ENCODE measurements at places on chromosomes 5 and 9. TPM values are rescaled to one million over a fixed set of nuclear protein-coding genes. Genes with fewer than 3 reads are reported as not detected.

DNA sequence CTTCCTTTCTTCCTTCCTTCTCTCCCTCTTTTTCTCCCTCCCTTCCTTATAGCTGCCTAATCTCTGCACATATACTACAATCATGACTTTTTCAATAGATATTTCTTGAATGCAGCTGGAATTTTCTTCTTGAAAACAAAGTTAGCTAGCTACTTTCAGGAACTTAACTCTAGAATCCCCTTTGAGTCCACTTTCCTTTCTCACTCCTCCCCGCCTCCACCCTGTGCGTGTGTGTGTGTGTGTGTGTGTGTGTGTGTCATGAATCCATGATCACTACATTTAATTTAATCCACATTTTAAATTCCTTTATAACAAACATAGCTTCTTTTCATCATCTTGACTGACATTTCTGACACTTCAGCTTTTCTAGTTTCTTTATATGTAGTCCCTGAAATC is 167.5 kb upstream of the KLF9 start:
- no peak overlapping the region for H3K27ac ChIP-seq
- H3K27me3 ChIP-seq, result no peaks in the 10 kb centered on the region
- peaks cover 15% of the 10 kb centered on the region for H3K4me1 ChIP-seq
- H3K36me3 ChIP-seq, result no peaks in the 10 kb centered on the region
- H3K4me3 ChIP-seq, result no peak overlapping the region

- no peaks in the 10 kb centered on the region for H3K4me1 ChIP-seq
- no peak overlapping the region for H3K4me3 ChIP-seq
- no peaks in the 10 kb centered on the region for H3K36me3 ChIP-seq
- no peak overlapping the region for H3K27ac ChIP-seq
Observed at GRCh38 chr5:88398316-88398715, 129.7 kb upstream of the TMEM161B start.

DNA sequence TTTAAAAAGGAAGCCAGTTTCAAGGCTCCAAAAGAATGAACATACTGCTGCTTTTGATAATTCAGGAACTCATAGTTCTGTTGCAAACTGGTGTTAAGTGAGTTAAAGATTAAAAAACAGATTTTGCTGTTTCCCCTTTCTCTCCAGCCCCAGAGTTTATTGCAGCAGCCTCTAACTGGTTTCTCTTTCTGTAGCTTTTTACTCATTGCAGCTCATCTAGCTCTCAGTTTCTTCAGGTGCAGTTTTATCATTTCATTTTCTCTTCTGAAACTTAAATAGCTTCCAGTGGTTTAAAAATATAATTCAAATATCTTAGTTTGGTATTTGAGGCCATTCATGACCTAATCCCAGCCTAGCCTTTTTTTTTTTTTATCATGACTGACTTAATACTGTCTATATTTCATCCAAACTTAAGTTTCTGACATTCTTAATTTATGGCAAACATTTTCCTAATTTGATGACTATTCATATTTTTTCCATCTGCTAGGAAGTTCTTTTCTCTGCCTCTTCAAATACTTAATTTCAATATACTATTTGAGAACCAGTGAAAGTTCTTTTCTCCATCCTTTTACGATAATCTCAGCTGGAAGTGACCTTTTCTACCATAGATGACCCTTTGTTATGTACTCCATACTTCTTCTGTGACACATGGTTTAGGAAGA is 252.7 kb upstream of the GRIA1 start:
- DNase-seq, result no peak
- H3K4me1 ChIP-seq, result no peaks in the 10 kb centered on the region
- no peaks in the 10 kb centered on the region for H3K36me3 ChIP-seq
- no peaks in the 10 kb centered on the region for H3K27me3 ChIP-seq
- H3K27ac ChIP-seq, result no peak overlapping the region
- no peak overlapping the region for H3K4me3 ChIP-seq

DNA sequence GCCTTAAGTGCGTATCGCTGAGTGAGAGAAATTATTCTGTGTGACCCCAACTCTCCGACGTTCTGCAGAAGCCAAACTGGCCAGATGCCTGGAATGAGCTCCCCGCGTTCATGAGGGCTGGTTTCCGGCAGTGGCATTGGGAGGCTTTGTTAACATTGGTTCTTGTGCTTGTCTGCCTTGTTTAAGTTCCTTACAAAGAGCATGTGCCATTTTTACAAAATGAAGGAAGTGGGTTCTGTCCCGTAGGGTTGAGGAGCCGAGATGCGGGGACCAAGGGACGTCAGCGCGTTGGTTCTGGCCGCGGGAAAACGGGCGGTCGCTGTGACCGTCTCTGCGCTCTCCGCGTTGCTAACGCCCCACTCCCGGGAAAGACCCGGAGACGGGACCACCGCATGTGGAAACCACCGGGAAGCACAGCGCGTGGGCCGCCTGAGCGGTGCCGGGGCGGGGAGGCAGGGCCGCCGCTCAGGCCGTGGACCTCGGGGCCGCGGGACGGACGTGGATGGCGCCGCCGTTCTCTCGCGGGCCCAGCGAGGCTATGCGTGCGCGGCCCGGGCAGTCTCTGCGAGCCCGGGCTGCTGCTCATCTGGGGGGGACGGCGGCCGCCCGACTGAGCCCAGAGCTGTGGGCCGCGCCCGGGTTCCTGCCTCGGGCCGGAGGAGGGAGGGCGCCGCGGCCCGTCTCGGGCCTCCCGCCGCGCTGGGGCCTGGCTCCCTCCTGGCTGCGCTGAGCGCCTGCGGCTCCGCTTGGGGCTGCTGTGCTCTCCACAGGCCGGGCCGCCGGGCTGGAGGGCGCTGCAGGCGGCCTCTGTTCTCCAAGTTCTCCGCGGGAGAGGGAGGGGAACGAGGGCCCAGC is 13.4 kb downstream of the RABL6 start:
- DNase-seq, result peak; percentile 18
- no peak overlapping the region for H3K27ac ChIP-seq

DNA sequence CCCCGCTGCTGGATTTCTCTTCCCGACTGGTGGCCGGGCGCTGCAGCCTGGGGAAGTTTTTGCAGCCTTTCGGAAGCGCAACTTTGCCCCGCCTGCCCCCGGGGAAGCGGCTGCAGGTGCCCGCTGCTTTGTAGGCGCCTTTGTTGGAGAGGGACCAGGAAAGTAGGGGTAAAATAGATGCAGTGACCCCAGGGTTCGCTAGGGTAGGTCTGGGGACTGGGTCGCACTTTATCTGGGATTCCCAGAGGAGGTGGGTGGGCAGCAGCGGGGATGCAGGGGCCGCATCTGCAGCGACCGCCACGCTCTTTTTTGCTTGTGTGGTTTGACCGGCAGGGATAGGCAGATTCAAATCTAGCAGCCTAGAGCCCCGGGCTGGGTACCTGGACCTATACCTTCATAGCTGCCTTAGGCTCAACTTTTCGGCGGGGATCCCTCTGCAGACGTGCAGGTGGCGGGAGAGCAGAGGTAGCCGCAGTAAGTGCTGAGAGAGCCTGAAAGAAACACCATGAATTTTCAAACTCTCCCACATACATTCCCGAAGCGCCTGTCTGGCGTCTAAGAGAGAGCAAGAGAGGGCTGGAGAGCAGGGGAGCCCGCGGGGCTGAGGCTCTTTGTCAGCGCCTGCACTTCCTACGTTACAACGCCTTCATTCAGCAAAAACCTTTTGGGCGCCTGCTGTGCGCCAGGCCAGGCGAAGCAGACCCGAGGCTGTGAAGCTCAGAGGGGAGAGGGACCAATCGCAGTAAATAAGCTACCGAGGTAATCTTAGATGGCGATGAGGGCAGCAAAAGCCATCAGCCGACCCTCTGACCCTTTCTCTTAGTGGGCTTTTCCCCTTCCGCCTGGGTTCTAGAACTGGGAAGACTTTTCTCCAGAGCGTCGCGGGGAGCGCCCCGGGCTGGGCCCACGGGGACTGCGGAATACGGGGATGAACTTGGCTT is 642 bp downstream of the SV2C start:
- no peaks in the 10 kb centered on the region for H3K4me1 ChIP-seq
- peak overlapping the region; percentile 35 for H3K4me3 ChIP-seq
- DNase-seq, result peak; percentile 20
- H3K27ac ChIP-seq, result no peak overlapping the region

DNA sequence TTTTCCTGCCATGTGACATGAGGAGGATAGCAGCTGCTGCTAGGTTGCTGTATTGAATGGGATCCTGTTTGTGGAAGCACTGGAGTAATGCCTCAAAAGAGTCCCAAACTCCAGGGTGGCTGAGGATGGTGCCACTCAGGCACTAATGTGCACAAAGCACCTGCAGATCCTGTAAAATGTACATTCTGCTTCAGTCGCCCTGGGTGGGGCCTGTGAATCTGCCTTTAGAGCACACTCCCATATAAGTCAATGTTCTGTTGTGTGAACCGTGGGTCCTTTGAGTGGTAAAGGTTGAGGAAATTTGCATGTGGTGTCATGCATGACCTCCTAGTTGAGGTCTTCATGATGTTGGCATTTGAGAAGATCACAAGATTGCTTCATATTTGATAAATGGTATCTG is 31.6 kb upstream of the ANKRD18A start:
- peaks cover 3% of the 10 kb centered on the region for H3K27me3 ChIP-seq
- no peak for DNase-seq
- H3K27ac ChIP-seq, result no peak overlapping the region
- no peaks in the 10 kb centered on the region for H3K4me1 ChIP-seq
- H3K4me3 ChIP-seq, result no peak overlapping the region

GRCh38 chr9:12060067-12060466 is 633.1 kb upstream of the TYRP1 start:
- no peaks in the 10 kb centered on the region for H3K27me3 ChIP-seq
- H3K4me3 ChIP-seq, result no peak overlapping the region
- no peak for DNase-seq

GRCh38 chr5:15844253-15844652 is 335.3 kb downstream of the MARCHF11 start:
- no peaks in the 10 kb centered on the region for H3K36me3 ChIP-seq
- H3K4me3 ChIP-seq, result no peak overlapping the region
- H3K27me3 ChIP-seq, result no peaks in the 10 kb centered on the region
- no peaks in the 10 kb centered on the region for H3K4me1 ChIP-seq

DNA sequence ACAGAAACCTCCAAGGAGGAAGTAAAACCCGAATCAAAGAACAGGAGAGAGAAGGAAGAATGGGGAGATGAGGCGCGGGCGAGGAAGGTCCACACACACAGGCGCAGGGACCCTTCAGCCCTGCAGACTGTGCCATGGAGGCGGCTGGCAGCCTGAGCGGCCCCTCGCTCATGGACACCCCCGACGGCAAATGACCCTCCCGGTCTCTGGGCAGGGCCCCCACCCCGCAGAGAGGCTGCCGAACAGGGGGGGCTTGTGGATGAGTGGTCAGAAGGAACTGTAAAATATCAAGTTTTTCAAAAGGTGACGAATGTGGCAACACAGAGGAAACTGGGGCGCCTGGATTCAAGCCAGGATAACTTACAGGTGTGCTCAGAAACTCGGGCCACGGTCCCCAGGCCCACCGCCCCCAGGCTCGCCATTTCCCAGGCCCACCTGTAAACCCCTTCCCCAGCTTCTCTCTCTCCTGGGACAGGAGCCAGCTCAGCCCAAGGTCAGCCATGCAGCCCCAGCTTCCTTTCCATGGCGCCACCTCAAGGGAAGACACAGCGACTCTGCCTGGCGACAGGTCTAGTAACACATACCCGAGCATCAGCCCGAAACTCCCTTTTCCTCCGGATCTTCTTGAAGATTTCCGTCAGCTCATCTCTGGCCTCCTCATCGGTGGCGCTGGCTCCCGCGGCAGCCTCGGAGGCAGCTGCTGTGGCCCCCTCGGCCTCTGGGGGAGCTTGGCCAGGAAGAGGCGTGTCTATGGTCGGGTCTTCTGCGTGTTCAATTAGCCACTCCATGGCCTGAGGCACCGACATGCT is 16.5 kb downstream of the UBAC1 start:
- peaks cover 4% of the 10 kb centered on the region for H3K36me3 ChIP-seq
- no peaks in the 10 kb centered on the region for H3K27me3 ChIP-seq
- H3K4me1 ChIP-seq, result no peaks in the 10 kb centered on the region
- H3K4me3 ChIP-seq, result no peak overlapping the region

DNA sequence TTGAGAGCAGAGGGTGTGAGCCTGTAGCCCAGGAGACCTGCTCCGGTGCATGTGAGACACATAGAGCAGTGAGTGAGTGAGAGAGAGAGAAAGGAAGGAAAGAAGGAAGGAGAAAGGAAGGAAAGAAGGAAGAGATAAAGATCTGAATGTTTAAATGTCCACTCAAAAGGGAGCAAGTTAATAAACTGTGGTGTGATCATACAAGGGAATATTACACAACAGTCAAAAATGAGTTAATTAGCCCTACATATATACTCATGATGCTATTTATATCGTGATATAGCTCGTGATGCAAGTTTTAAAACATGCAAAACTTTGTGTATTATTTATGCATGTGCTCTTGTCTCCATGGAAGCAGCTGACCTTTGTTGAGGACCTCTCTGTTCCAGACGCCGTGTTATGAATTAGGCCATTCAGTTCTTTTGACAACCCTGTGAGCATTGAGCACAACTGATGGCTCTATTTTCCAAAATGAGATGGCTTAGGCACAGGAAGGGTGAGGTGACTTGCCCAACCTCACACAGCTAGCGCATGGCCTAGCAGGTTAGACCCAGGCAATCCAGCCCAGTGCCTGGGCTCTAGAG is 70.6 kb downstream of the HMCN2 start:
- peaks cover 13% of the 10 kb centered on the region for H3K27me3 ChIP-seq
- H3K36me3 ChIP-seq, result no peaks in the 10 kb centered on the region
- H3K27ac ChIP-seq, result no peak overlapping the region
- no peak overlapping the region for H3K4me3 ChIP-seq

ZNF883 gene
- 6.6 TPM for total RNA-seq

UNC13B gene
- total RNA-seq, result 11.9 TPM

TXNDC8 gene
- total RNA-seq, result not detected

CCDC171 gene
- total RNA-seq, result 0.76 TPM

HOMER1 gene
- total RNA-seq, result 11.1 TPM

TSLP gene
- total RNA-seq, result not detected

Measured in GM23248 (cell line).